ENCODE measurements at places on chromosomes 4 and X. TPM values are rescaled to one million over a fixed set of nuclear protein-coding genes. Genes with fewer than 3 reads are reported as not detected.

GRCh38 chr4:55002431-55002830 is 123.0 kb downstream of the KDR start:
- DNase-seq = no peak

- no peak for DNase-seq
Measured at GRCh38 chr4:118259111-118259510, 93.7 kb downstream of the PRSS12 start.

DNA sequence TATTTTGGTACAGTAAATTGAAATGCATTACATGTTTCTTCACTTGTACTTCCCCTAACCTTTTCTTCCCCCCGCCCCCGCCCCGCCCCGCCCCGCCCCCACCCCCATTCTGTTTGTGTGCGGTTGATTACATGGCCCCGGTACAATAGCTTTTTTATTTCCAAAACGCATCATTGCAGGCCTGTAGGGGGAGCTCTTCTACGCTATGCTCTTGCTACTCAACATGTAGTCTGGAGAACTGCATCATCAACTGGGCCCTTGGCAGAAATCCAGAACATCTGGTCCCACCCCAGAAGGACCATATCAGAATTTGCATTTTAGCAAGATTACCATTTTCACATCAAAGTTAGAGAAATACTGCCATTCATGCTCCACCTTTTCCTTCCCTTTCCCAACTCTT is 333.3 kb upstream of the DDX53 start:
- DNase-seq = no peak

- no peak for DNase-seq
Measured at GRCh38 chrX:56281789-56282188, 49.6 kb downstream of the KLF8 start.

- no peak for DNase-seq
Measured at GRCh38 chrX:45140812-45141211, 59.9 kb downstream of the DIPK2B start.

DNA sequence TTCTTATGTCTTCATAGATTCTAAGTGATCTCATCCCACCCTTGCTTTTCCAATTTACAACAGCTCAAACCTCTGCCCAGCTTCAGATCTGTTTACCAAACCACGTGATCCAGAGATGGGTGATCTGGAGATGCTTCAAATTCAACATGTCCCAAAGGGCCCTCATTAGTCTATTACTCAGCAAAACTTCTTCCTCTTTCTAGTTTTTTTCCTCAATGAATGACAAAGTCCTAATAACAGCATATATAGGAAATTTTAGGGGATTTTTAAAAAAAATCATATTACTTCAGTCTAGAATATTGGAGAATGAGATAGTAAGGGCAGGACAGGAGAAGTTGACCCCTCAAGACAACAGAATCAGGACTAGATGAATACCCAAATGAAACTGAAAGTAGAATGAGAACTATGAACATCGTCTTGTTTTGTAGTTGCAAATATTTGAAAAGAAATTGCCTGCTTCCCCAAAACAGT is 127.1 kb downstream of the CFAP299 start:
- DNase-seq = no peak

GRCh38 chr4:159075531-159075932 is 27.3 kb upstream of the RAPGEF2 start:
- DNase-seq = no peak

DNA sequence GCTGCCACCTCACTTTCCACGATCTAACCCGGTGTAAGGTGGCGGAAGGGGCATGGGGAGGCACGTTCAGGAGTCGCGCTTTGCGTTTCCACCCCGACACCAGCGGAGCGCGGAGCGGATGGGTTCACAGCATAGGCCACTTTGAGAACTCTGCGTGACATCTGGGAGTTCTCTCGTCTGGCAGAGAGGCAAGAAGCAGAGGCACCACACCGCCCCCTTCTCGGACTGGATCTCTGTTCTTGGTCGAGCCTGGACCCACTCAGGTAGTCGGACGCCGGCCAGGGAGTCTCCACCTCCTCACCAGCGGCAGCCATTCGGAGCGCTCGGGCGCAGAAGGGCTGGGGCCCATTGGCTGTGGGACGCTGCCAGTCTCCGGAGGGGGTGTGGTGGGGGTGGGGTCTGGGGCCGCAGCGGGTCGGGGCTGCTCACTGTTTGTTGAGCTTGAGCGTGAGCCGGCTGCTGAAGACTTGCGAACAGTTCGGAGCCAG is at the start of gene DACH2:
TSS of gene DACH2 (plus strand) at position 428 of the 488 bp plus-strand sequence.
- peak; percentile 56 for DNase-seq

DNA sequence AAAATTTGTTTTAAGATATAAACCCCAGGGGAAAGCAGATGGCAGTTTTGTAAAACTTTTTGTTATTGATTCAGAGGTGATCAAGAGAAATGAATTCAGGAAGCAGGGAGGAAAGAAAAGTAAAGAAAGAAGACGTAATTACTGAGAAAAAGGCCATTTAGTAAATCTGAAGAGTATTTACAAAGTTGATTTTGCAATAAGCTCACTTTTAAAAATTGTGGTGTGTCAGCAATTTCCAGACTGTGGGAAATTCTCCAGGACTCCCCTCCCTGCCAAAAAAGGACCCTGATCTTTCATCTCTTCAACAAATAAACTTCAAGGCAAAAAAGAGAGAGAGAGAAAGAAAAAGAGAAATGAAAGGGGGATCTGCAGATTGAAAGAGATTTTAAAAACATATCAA is 36.6 kb downstream of the PCYT1B start:
- no peak for DNase-seq

DNA sequence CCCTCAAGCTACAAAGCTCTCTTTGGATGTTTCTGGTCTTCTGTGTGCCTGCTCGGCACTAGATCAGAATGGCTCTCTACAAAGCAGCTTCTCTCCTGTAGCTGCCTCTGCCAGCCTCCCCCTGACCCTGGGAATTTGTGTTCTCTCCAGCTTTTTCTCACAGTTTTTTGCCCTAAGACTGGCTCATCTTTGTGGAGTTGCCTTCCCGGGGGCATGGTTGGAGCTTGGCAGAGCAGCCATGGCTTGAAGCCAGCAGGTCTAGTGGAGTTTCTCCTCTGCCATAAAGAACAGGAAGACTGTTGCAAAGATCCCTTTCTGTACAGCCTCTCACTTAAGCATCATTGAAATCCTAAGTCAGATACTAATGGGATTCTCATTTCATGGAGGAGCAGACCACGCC is 163.3 kb upstream of the MAMLD1 start:
- no peak for DNase-seq

- no peak for DNase-seq
Measured at GRCh38 chr4:140633124-140633523, 64.4 kb upstream of the UCP1 start.

SOWAHD gene
- total RNA-seq = not detected

Data from occipital lobe (tissue), 3 donors.